Retinal pigment epithelial cell (primary cell): ENCODE measurements at places on chromosomes 1 and 21.

DNA sequence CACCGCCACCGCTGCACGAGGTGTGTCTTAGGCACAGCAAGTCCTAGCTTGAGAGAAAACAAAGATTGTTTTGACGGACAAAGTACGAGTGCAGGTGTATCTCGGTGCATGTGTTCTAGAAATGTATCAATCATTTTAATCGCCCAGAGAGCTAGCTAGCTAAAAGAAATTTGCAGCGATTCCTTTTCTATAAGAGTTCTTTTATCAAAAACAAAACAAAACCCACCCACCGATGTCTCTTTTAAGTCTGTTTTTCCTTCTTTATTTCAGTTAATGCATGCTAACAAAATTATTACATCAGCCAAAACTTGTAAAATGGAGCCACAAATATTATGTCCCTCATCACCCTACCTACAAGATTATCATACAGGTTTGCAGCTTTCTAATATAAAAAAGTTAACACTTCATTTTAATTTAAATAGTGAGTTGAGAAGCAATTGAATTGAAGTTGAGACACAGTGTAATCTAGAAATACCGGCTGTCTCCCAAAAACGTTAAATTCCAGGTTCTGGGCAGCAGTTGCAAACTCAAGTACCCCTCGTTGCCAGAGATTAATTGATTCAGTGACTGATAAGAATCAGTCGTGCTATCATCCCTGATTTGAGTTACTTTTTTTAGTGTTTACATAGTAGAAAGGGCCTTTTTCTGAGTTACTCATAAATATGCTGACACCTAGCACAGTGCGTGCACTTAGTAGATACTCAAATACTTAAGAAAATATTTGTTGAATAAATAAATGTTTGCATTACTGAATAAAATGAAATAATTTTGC is 1.5 kb upstream of the SYDE2 start:
- no peak for DNase-seq

DNA sequence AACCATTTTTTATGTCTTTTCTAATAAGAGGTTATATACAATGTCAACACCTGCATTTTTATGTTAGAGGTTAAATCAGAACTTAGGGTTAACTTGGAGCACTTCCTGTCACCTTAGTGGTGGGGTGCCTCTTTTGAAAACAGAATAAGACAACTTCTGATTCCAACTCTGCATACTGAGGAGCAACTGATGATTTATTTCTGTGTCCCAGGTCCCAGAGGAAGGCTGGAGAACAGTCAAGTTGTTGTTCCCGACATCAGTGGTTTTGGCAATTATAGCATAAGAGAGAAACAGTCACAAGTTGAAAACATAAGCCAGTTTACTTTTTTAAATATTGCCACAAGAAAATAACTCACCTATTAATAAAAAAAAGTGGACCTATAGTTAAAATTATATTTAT is 871.0 kb upstream of the ADAMTS5 start:
- DNase-seq: no peak

DNA sequence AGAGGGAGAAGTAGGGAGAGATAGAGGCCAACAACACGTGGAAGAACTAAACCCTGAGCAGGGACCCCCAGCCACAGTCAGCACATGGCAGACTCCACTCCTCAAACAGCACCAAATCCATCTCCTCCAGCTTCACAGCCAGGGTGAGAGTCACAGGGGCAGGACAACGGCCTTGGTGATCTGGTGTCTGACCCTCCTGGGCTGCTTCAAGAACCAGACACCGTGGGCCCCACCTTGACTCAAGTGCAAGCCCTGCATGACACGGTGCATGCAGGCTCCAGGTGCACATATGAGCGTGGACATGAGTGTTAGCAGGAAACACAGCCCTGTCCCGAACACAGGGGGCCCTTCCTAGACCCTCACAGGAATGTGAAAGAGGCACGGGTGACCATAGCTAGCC is 21.9 kb downstream of the S100A7 start:
- no peak for DNase-seq

DNA sequence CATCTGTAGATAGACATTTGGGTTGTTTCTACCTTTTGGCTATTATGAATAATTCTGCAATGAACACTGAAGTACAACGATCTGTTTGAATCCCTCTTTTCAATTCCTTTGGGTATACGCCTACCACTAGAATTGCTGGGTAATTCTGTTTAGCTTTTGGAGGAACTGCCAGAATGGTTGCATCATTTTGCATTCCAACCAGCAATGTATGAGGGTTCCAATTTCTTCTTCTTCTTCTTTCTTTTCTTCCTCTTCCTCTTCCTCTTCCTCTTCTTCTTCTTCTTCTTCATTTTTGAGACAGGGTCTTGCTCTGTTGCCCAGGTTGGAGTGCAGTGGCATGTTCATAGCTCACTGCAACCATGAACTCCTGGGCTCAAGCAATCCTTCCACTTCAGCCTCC is 13.8 kb upstream of the THEM5 start:
- no peak for DNase-seq

- DNase-seq: no peak
These were observed 93.8 kb upstream of the TMPRSS2 start for GRCh38 chr21:41601573-41602368.
